HuH-7 (cell line): ENCODE measurements at places on chromosomes 7 and 10.

DNA sequence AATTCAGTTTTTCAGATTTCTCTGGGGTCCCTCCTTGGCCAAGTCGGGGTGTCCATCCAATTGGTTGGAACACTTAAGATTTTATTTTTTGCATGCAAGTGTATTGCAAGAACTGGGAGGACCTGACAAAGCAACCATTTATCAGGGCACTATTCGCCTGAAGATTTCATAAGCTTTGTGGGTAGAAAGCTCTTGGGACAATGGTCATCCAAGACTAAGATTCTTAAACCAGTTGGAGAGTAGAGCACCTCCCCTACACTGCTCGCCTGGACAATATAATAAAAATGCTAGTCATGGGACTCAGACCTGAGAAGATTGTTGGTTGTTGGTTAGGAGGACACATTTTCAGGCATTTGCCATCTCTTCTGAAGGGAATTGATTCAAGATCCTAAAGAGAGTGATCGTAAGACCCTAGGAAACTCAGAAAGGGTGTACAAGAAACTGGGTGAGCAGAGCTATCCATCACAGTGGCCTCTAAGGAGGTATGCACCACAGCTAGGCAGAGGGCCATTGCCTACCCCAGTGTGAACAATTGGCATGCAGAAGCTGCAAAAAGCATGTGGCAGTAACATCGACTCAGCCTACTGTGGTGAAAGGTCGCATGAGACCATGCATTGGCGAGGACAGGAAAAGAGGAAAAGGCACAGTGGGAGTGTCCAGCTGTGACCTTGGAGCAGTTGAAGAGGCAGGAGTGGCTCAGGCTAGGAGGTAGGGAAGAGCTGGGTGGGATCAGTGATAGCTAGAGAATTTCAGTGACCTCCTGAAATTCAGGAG lies 1235.3 kb upstream of the AUTS2 start:
- no peak for DNase-seq

GRCh38 chr7:67913604-67914003 lies 917.0 kb downstream of the TYW1 start:
- no peak for DNase-seq

GRCh38 chr7:74061840-74062539 lies 21.6 kb upstream of the LIMK1 start:
- no peak for DNase-seq

GRCh38 chr10:11679946-11680345 lies 62.2 kb upstream of the ECHDC3 start:
- DNase-seq: no peak

DNA sequence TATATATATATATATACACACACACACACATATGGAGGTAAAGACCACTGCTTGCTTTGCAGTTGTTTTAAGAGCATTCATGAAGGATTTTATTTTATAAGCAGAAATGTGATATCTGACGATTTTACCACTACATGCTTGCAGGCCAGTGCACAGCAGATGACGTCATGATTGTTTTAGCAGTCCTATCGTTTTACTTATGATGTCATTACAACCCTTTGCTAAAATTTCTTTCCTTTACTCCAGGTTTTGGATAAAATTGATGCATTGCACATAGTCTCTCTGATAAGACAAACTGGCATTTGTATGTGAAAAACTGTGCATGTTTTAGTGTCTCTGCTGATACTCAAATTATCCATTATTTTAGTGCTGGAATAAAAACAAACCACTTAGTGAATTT lies 9.2 kb downstream of the EGFR start:
- DNase-seq: no peak
